ENCODE measurements at places on chromosomes 3 and 15.

DNA sequence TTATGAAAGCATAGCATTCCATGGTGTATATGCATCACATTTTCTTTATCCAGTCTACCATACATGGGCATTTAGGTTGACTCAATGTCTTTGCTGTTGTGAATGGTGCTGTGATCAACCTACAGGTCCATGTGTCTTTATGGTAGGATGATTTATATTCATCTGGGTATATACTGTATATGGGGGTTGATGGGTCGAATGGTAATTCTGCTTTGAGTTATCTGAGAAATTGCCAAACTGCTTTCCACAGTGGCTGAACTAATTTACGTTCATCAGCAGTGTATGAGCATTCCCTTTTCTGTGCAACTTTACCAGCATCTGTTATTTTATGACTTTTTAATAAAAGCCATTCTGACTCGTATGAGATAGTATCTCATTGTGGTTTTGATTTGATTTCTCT lies 662.4 kb upstream of the BCHE start:
- DNase-seq: no peak

DNA sequence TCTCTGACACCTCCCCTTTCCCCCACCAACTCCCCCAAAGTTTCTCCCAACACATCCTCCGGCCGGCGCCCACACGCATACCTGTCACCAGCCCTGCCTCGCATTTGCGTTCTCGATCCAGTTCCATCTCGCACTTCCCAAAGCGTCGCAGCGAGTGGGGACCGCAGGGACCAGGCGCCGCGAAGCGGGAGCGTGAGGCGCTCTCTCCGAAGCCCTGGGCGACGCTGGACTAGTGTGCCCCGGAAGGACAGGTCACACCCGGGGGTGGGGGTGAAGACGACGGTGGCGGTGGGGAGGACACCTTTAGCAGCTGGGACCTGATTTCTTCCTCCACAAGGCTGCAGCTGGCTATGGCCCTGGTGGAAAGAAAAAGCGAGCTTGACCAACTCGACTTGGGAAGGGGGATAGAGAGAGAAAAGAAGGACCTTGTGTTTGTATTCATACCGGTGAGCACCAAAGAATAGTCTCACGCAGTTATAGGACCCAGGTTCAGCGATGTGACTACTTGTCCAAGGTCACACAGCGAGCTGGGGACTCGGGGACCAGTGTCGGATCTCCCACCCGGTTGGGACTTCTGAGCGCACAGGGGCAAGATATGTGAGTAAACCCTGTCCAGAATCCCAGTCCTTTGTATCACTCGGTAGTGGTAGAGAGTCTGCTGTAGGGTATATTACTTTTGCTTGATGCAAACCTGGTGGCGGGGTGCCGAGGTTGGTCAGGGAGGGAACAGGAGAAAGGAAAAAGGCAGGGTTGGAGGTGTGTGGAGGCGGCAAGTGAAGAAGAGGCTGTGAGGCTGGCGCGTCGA lies 607 bp upstream of the GHSR start:
- DNase-seq: no peak

DNA sequence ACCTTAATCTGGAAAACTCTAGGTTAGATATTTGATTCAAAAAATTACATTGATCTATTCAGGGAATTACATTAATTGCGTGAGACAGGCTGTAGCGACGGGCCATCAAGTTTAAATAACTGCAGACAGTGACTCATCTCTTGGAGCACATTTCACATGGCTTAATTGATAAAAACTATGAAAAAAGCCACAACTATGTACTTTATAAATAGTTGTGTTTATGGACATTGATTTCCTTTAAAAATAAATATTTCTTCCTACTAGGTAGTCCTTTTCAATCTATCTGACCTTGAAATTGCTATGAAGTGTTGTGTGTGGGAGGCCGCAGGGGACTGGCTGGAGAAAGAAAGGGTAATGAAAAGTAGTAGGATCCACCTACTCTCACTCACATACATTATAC lies 157.8 kb downstream of the IL1RAP start:
- no peak for DNase-seq

GRCh38 chr3:155646128-155646527 lies 98.7 kb downstream of the PLCH1 start:
- DNase-seq: no peak

GRCh38 chr3:61947456-61947855 lies 386.1 kb downstream of the PTPRG start:
- DNase-seq: no peak

- DNase-seq: no peak
Measured at GRCh38 chr3:11641316-11641682, 2.4 kb downstream of the VGLL4 start.

GRCh38 chr15:87827131-87827530 lies 429.4 kb downstream of the NTRK3 start:
- DNase-seq: no peak

- DNase-seq: no peak
Measured at GRCh38 chr3:23928524-23928923, 11.6 kb downstream of the RPL15 start.

DNA sequence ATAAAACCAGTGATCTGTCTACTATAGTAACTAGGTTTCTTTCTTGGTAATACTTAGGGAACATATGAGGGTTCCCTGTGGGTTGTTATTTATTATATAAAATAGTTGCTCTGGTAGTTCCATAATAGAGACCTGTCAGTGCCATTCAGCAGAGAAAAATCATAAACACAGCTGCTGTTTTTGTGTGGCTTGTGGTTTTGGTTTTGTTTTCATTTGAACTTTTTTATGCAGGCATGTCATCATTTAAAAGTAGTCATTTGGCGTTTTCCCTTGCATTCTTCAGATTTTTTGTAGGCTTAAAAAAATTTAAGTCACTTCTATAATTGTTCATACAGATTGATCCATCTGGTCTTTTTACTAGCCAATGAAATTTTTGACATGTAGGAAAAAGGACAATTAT lies 47.9 kb downstream of the PIK3CA start:
- DNase-seq: no peak

DNA sequence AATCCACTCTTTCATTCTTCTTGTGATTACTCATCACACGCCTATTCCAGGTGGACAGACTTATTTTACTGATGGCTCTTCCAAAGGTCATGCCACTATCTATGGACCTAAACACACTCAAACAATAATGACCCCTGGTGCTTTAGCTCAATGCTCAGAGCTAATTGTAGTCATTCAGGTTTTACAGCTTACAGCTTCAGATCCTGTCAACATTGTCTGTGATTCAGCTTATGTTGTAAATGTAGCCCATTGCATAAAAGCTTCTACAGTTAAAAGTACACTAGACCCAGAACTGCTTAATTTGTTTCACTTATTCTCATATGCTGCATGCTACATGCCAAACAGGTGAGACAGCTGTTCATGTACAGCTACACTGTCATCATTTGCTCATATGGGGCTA lies 49.2 kb downstream of the LSM3 start:
- DNase-seq: no peak

DNA sequence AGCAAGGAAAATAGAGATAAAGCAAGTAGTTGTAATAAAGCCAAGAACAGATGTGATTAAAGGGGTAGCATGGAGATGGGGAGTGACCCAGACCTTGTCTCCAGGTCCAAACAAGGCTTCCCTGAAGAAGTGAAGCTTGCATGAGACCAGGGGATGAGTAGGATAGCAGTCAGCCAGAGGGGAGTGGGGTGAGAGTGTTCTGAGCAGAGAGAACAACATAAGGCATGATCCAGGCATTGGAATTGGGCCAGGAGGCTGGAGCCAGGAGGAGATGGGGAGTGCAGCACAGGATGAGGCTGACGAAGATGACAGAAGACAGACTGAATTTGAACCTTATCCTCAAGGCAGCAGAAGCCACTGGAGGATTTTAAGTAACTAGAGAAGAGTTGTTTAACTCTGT lies 7.2 kb downstream of the TMOD2 start:
- peak; percentile 51 for DNase-seq

- no peak for DNase-seq
Measured at GRCh38 chr15:84961114-84961452, 20.6 kb upstream of the PDE8A start.

DNA sequence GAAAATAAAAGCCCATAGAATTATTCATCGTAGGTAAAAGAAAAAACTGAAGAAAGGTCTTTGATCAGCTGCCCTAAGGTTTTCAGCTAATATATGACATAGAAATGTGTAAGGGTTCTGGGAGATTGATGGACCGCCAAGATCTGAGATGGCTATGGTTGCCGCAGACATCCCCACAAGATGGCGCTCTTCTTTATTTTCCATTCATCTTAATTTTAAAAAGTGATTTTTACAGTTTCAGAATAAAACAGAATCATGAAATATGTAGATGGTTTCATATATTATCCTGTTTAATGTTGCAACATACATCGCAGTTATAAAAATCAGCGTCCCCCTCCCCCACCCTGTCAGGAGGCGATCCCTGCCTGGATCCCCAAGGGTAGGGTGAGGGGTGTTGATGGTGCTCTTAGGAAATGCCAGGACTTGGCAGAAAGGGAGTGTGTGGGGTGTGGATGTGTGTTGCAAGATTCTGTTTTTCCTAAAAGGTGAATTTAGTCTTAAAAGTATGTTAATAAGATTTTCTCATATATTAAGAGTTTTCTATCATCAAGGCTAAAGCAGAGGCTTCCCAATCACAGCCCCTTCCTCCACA lies 68.8 kb downstream of the ANXA2 start:
- no peak for DNase-seq

GRCh38 chr3:172171396-172172075 lies 132.2 kb downstream of the FNDC3B start:
- no peak for DNase-seq

GRCh38 chr15:26438316-26438715 lies 334.6 kb downstream of the GABRB3 start:
- no peak for DNase-seq

DNA sequence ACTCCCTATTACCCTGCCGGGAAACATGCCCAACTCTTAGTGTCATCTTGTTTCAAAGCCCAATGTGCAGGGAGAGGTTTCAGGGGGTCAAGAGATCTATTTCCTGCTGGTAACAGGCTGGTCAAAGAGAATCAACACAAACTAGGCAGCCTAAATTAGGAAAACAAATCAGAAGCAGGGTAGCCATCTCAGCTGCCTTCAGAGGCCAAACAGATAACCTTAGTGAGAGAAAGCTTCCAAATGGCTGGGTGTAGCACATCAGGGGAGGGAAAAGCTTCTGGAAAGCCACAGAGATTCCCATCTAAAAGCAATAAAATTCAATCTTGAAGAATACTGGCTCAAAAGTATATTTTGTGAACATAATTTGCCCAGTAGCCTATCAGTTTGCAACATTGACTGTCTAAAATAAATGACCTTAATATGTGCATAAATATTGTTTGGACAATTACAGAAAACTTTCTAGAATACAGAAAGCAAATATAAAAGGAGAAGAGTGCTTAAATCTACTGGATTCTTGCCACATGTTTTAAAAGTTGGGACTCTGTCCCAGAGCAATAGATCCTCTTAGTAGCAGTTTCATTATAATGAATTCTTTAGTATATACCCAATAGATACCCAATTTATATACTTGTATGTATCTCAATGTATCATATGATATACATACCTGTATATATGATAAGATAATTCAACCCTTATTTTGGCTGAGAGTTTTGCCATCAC lies 371.9 kb upstream of the RARB start:
- DNase-seq: no peak

DNA sequence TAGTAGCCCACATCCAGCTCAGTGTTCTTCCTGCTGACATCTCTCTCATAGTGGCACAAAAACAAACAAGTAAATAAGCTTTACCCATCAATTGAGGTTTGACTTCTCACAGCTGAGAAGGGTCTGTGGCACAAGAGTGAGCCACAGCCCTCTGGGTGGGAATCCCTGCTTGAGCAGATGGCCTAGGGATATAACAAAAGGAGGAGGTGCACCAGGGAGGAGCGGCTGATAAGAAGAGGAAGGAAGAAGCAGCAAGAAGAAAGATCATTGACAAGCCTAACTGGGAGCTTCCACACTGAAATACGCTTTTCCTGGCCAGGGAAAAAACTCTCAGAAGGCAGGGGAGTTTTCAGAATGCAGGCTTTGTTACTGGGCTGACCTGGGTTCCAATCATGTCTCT lies 279.8 kb downstream of the UACA start:
- DNase-seq: no peak

DNA sequence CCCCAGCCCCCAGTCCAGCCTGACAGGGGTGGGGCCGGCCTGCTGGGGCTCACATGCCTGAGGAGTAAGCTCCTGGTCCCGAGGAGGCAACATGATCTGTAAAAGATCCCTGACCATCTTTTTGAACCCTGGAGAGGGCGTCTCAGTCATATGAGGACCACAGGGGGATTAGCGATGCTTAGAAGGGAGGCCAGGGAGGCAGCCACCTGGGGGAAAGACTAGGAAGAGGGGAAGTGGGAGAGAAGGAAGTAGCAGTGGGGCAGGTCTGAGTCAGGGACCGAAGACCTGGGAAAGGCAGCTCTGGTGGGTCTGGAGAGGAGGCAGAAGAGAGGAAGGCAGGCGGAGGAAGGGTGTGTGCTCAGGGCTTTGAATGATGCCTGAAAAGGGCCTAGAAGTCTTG lies 18.9 kb downstream of the PIF1 start:
- no peak for DNase-seq

GRCh38 chr3:57673156-57673555 lies 19.7 kb downstream of the DENND6A start:
- no peak for DNase-seq

GRCh38 chr3:38740537-38740936 lies 75.5 kb downstream of the SCN10A start:
- DNase-seq: no peak

- DNase-seq: no peak
Measured at GRCh38 chr3:143850877-143851276, 2.6 kb upstream of the SLC9A9 start.

GRCh38 chr3:38582316-38582715 lies 67.2 kb downstream of the SCN5A start:
- DNase-seq: no peak

DNA sequence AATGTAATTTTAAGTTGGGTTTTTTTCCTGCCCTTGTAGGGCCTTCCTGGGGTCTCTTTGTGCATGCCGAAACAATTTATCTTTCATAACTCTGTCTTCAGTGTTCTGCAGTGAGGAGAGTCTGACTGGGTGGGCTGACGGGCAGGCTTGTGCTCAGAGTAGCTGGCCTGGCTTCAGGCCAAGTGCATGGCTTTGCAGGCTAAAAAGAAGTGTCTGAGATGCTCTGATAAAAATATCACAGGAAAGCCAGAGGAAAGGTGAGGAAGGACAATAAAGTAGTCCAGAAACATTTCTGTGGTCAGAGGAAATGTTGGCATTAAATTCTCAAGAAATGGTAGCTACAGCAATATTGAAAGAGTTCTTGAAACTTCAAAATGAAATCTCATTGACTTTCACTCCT lies 25.5 kb downstream of the ST3GAL6 start:
- DNase-seq: peak; percentile 43

DNA sequence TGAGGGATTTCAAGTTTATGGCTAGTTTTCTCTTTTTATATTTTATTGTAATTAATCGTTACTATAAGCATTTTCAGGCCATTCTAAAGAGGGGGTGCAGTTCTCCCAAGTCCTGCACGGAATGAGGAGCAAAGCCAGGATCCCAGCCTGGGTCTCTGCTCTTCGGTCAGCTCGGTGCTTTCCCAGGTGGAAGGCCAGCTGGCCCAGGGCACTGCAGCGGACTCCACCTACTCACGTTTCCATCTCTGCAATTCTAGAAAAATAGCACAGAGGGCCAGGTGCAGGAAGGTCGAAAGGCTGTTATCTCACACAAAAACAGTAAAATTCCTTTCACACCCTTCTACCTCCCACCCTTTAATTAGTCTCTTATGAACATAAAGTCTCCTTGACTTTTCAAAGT lies 59.5 kb upstream of the HES1 start:
- no peak for DNase-seq
